ENCODE measurements at places on chromosomes 5 and 9. TPM values are rescaled to one million over a fixed set of nuclear protein-coding genes. Genes with fewer than 3 reads are reported as not detected.

DNA sequence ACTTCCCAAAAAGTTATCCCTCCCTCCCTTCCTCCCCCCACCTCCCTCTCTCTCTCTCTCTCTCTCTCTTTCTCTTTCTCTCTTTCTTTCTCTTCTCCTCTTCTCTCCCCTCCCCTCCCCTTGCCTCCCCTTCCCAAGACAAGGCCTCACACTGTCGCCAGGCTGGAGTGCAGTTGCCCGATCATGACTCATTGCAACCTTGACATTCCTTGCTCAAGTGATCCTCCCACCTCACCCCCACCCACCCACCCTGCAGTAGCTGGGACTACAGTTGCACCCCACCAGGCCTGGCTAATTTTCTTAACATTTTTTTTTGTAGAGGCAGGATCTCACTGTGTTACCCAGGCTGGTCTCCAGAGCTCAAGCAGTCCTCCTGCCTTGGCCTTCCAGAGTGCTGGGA lies 32.8 kb downstream of the VPS13A start:
- no peak for DNase-seq

DNA sequence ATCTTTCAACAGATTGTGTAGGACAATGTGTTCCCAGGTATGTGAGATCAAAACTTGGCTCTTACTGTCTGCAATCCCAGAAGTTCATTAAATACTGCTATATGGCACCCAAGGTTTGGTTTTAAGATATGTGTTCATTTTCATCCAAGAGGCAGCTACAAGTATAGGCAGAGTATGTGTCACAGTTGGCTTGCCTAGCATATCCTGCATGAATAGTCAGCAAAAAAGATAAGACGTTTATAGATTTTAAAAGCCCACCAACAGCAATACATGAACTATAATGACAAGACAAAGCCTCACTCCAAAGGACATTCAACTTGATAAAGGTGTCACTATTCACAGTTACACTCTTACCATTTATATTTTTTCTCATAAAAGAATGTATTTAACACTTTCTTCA lies 99.1 kb downstream of the BNC2 start:
- DNase-seq, result peak; percentile 73

GRCh38 chr5:56490971-56491468 lies 257.9 kb upstream of the ANKRD55 start:
- peak; percentile 51 for DNase-seq

GRCh38 chr5:572398-573019 lies 39.6 kb upstream of the CEP72 start:
- DNase-seq, result no peak

The ZNG1A gene
- 99.0 TPM for total RNA-seq

DNA sequence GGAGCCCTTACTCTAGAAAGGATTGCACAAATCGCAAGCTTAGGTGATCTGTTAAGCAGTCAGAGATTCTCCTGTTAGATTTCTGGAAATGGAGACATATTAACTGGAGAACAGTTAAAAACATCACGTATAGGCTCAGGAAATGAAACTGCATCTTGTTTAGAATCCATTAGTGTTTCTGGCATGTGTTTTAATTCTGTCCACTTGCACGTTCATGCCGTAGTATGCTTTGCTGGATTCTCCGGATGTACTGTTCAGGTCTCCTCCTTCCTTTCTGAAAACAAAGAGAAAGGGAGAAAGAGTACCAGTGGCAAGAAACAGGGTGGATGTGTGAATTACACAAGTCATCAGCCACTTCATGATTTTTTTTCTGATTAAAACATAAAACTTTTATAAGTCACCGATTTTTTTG lies 2.5 kb upstream of the RGMB start:
- DNase-seq, result peak; percentile 59

GRCh38 chr5:56516441-56516840 lies 283.3 kb upstream of the ANKRD55 start:
- DNase-seq, result no peak

GRCh38 chr9:83290692-83291091 lies 227.8 kb upstream of the RASEF start:
- DNase-seq, result no peak

The PCA3 gene
- total RNA-seq, result 8.4 TPM

The CA9 gene
- 13.0 TPM for total RNA-seq

The CACNA1B gene
- total RNA-seq, result under 0.01 TPM

The CNTFR gene
- total RNA-seq, result not detected

The TBC1D9B gene
- 71.0 TPM for total RNA-seq

- no peak for DNase-seq
These were observed 163.4 kb downstream of the SNX18 start for GRCh38 chr5:54680998-54681397.

The OR13C3 gene
- total RNA-seq, result 6.5 TPM

- DNase-seq, result no peak
These were observed 98.7 kb downstream of the MED10 start for GRCh38 chr5:6279607-6280006.

The AFAP1L1 gene
- total RNA-seq, result 0.72 TPM

- DNase-seq, result no peak
These were observed 4.5 kb upstream of the IARS1 start for GRCh38 chr9:92298036-92298435.

DNA sequence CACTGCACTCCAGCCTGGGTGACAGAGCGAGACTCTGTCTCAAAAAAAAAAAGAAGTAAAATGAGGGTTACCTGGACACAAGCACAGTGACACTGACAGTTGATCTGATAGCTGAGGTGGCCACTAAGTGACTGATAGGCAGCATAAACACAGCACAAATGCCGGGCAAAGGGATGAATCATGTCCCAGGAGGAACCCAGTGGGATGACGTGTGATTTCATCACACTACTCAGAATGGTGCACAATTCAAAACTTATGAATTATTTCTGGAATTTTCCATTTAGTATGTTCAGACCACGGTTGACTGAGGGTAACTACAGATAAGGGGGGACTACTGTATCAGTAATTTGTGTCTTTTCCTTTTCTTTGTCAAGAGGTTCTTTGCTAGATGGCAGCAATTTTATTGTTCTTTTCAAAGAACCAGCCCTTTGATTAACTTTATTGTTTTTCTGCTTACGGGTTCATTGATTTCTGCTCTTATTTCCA lies 34.3 kb upstream of the RNF130 start:
- DNase-seq, result no peak

The PCDHGB7 gene
- total RNA-seq, result 13.2 TPM

The AK8 gene
- 0.48 TPM for total RNA-seq

The SLC27A6 gene
- total RNA-seq, result 28.2 TPM

DNA sequence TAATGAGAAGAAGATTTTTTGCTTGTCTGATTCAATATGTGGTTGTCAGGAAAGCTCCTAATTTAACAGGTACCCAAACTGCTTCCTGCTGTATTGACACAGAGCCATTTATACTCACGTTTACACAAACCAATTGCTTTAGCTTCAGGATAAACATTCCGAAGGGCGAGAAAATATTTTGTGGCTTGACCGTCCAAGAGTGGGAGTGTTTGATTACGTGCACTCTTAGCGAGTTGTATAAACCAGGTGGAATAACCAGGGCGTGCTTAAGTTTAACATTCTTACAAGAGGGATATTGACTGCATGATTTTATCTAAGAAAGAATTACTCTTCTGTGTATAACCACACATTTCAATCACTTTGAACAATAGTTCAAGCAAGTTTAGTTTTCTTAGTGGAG lies 278.7 kb upstream of the TYRP1 start:
- DNase-seq, result no peak

- DNase-seq, result no peak
These were observed 9.9 kb downstream of the C9orf40 start for GRCh38 chr9:74942801-74943200.

The CCDC171 gene
- 61.4 TPM for total RNA-seq

GRCh38 chr5:122201365-122201764 lies 72.0 kb downstream of the ZNF474 start:
- DNase-seq, result peak; percentile 10

The SH2D3C gene
- total RNA-seq, result 4.6 TPM

The PHYHD1 gene
- total RNA-seq, result 24.3 TPM

The PCDHA10 gene
- total RNA-seq, result 2.6 TPM

DNA sequence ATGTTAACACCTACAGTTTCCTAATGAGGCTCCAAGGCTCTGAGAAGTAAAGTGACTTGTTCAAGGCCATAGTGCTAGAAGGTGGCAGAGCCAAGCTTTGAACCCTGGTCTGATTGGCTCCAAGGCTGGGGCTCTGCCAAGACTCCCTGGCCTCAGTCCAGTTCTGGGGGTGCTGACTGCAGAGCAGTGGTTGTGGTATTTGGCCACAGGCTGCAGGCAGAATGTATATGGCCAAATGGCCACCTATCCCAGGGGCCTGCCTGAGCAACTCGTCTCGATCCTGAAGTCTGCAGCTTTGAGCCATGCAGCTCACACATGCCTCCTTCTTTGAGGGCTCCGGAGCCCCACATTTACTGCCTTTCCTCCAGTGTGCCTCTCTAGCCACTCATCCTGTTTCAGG lies 9.7 kb upstream of the NEK6 start:
- DNase-seq, result no peak

DNA sequence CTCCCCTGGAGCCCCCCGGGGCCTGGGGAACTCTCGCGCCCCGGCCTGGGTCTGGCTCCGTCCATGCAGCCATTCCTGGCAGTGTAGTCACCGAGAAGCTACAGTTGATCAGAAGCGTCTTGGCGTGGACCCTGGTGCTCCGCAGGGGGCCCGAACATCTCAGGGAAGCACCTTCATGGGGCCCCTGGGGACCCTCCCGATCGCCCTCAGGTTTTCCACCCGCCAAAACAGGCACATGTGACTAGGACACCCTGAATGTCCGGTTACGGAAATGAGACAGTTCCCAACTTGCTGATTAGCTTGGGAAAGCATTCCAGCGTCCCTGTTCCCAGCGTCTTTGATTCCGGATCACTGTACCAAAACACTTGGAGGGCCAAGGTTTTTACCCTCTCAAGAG lies 472 bp downstream of the FBXO4 start:
- DNase-seq, result peak; percentile 43
